ENCODE measurements at places on chromosomes 4 and X.

- DNase-seq, result no peak
Observed at GRCh38 chr4:6439120-6439762, 33.2 kb downstream of the PPP2R2C start.

DNA sequence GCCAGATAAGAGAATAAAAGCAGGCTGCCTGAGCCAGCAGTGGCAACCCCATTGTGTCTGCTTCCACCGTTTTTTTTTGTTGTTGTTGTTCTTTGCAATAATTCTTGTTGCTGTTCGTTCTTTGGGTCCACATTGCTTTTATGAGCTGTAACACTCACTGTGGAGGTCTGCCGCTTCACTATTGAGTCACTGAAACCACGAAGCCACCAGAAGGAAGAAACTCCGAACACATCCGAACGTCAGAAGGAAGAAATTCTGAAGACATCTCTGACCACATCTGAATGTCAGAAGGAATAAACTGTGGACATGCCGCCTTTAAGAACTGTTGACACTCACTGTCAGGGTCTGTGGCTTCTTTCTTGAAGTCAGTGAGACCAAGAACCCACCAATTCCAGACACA is 110.5 kb downstream of the PCDH18 start:
- no peak for DNase-seq

DNA sequence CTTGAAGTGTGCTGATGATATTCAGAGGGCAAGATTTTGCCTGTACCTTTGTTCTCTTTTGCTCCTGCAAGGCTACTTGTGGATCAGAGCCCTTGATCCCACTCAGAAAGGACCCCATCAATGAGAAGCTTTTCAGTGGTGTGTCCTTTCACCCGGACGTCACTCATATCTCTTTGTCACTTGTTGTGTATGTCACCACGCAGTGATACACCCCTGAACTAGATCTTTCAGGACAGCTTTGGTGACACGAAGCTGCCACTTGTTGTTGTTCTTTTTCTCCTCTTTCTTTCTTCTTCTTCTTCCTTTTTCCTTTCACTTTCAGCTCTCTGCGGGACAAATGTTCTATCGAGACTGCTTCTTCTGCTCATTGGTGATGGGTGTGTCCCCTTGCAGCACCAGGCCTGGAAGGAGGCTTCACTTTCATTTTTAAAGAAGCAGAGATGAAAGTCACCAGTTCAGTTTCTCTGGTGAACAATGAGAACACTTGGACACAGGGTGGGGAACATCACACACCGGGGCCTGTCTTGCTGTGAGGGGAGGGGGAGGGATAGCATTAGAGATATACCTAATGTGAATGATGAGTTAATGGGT is 83.6 kb downstream of the NBDY start:
- no peak for DNase-seq

DNA sequence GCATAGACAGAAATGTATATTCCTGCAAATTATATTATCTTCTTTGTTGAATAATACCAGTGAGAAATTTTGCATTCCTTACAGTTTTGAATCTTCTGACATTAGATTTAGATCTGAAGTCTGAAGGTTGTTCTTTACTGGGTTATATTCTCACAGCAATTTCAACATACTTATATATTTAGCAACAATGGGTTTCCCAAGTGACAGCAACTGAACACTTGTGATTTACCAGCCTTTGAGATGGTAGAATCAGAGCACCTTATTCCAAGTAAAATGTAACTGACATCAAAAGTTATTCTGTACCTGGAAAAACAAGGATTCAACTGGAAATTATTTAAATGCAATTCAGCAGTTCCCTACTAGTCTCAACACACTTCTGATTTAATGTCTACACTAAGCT is 66.0 kb downstream of the RELL1 start:
- DNase-seq, result no peak

GRCh38 chr4:52910115-52910514 is 48.0 kb downstream of the RASL11B start:
- no peak for DNase-seq
